ENCODE measurements at places on chromosomes 3 and 15. TPM values are rescaled to one million over a fixed set of nuclear protein-coding genes. Genes with fewer than 3 reads are reported as not detected.

Gene PP2D1
- total RNA-seq = not detected

Gene LNP1
- total RNA-seq = 1.7 TPM

Gene CCDC39
- not detected for total RNA-seq

Gene GHRL
- 0.38 TPM for total RNA-seq

Gene VEPH1
- not detected for total RNA-seq

Gene ACOX2
- total RNA-seq = not detected

Gene SNTN
- total RNA-seq = not detected

Gene KLF15
- 0.42 TPM for total RNA-seq
